Astrocyte (in vitro differentiated cells and primary cell): ENCODE measurements at places on chromosomes 5 and 9.
A peak's percentile ranks its signal among the peaks of the same experiment; 100 is the strongest.

GRCh38 chr5:1431021-1431811 lies 14.0 kb downstream of the SLC6A3 start:
- no peak for DNase-seq

DNA sequence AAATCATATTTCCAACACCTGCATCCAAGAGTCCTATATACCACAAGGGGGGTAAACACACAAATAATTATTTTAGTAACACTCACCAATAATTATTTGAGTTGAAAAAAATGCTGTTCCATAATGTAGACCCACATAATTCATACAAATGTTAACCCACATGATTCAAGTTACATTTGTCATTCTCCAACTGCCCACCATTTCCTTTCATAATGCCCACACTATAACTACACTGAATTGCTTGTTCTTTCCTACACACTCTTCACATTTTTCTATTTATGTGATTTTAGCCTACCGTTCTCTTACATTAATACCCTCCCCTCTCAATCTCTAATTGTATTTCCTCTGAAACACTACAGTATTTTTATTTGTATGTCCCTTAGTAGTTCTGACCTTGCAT lies 35.9 kb upstream of the HK3 start:
- DNase-seq, result no peak

- no peak for DNase-seq
Observed at GRCh38 chr5:159123700-159124099, 24.0 kb upstream of the EBF1 start.

GRCh38 chr9:98977813-98978212 lies 34.1 kb downstream of the COL15A1 start:
- DNase-seq, result no peak

GRCh38 chr5:172990776-172991175 lies 7.2 kb downstream of the ATP6V0E1 start:
- DNase-seq, result no peak

DNA sequence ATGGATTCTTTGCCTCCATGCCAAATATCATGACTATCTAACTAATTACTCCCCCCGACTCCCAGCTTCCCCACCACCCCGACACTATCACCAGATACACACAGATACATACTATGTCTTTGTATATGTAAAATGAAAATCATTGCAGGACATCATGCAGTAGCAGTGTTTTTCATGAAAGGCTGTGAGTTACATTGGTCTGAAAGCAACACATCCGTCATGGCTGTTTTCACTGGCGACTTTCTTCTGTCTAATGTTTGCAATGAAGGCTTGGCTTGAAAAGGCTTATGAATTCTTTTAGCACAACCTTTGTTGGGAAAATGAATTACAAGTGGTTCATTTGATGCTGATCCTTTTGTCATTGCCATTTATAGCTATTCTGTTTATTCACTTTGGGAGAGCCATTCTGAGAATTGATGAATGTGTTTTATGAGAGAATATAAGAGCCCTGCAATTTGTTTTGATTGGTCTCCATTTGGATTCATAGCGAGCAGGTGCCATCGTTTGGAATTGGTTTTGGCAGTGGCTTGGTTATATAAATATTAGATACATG lies 103.4 kb downstream of the PIP5K1B start:
- no peak for DNase-seq

- DNase-seq, result peak; percentile 46
Observed at GRCh38 chr5:76601470-76601869, 21.7 kb downstream of the F2RL2 start.

DNA sequence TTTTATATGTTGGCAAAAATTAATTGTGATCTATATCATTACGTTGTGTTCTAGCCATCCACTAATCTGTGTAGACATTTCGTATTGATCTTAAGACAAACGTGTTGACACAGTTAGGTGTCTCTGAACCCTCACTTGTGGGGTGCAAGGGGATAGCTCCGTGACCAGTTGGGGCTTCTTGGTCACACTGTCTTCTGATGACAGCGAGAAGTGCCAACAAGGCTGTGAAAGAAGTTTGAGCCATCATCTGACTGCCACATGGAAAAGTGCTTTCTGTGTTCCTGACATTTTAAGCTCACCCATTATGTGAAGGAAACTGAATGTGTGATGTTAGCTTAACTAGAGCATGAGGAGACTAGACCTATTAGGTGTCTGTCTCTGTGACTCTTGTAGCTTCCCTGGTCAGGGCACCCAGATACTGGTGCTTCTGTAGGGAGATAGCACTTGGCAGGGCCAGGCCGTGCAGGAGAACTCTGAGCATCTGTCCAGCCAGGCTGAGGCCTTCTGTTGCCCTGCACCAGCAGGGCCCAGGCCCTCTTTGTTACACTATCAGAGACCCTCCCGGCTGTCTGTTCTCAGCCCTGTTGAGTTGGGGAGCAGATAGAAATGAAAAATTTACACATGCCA lies 52.8 kb upstream of the PHF2 start:
- DNase-seq, result no peak

DNA sequence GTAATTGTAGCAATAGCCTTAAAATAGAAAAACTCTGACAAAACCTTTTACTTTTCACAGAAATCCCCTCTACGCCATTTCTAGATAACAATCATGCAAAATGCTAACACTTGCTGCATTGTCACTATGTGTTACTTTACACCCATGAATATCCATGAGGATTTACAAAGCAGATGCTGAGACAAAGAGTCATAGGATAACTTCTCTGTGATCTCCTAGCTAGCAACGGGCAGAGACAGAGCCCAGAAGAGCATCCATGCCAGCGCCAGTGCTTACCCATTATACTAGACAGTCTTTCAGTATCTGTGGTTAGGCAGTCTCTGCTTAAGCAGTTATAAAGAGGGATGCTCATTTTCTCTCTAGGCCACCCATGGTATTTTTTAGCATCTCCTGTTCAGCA lies 474.1 kb downstream of the CAAP1 start:
- DNase-seq, result no peak

- peak; percentile 1 for DNase-seq
Observed at GRCh38 chr5:106825374-106825773, 845.4 kb downstream of the EFNA5 start.

GRCh38 chr5:151772029-151772845 lies 483 bp downstream of the G3BP1 start:
- peak; percentile 17 for DNase-seq

DNA sequence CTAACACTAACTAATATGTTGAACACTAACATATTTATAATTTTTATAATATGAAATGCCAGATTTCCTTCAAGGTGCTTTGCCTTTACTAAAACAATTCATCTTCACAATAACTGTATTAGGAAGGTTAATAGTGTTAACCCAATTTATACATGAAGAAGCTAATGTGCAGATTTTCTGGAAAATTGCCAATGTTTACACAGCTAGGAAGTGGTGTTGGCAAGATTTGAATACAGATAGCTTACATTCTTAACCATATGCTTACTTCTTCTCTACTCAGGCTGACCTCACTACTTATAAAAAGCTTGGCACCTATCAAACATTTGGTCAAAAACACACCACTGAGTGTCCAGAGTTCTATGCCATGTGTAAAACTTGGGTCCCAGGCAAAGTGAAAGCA lies 445.4 kb upstream of the ITGA1 start:
- DNase-seq, result no peak
